Activated naive CD4-positive, alpha-beta T cell treated with anti-CD3 and anti-CD28 coated beads, Interleukin-2, amount 10 ng/mL, durations not matched to agents 7 days and 5 days (primary cell): ENCODE measurements at places on chromosomes 12 and 14.
A peak's percentile ranks its signal among the peaks of the same experiment; 100 is the strongest.

DNA sequence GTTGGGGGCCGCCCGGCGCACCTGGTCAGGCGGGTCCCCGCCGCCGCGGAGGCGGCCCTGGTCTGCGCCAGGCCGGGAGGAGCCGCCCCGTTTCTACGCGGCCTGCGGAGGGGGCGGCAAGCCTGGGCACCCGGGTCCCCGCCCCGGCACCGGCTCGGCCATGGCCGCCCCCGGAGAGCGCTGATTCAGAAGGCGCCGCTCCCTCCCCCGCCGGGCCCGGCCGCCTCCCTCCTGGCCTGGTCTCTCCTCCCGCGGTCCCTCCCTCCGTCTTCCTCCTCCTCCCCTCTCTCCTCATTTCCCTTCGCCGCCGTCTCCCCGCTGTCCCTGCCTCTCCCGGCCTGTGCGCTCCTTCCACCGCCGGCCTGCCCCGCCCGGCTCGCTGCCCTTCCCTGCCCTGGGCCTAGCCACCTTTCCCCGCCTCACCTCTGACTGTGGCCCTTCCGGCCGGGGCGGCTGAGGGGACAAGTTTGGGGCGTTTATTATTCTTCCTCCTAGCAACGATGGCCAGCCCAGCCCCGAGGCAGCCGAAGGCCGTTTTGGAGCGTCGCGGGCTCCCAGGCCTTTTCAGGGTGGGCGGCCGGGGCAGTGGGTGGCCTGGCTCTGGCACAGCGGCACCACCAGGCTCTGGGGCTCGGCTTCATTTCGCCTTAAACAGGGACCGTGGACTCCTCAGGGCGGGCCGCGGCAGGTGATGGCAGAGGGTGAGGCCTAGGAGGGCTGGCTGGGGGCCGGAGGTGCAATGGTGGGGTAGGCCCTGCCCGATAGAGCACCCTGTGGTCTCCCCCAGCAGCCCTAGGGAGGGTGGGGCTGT, 768 bp downstream of the CEP170B start:
- H3K4me1 ChIP-seq, result peaks cover 13% of the 10 kb centered on the region
- H3K36me3 ChIP-seq, result no peaks in the 10 kb centered on the region
- DNase-seq, result peak; percentile 65
- no peak overlapping the region for H3K27ac ChIP-seq
- peaks cover 26% of the 10 kb centered on the region for H3K27me3 ChIP-seq
- peak overlapping the region; percentile 65 for H3K4me3 ChIP-seq

DNA sequence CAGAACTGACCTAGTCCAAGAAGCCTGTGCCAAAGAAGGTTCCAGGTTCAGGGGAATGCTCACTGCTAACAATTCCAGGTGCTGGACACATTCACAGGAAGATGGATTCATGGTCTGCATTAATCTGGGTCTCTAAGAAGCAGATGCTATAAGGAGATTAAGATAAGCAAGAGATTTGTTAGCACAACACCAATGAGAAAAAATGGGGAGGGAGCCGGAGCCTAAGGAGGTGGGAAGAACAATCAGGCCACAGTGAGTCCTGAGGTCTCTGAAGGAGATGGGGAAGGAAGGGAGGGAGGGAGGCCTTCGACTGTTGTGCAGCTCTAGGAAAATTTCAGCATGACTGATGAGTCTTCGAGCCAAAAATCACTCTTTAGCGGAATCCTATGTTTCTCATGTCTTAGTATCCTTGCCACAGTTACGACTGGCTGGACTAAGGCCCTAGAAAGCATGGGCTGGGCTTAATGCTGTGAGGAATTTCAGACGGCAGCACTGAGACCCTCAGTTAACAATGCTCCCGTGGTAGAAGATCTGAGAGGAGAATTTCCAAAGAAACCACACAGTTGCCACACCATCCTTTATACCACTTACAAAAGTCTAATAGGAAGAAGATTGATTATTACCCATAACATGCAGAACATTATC, 31.5 kb upstream of the PTGDR start:
- H3K27me3 ChIP-seq, result peaks cover 36% of the 10 kb centered on the region
- no peak for DNase-seq
- H3K27ac ChIP-seq, result no peak overlapping the region
- no peaks in the 10 kb centered on the region for H3K36me3 ChIP-seq
- no peak overlapping the region for H3K4me3 ChIP-seq

DNA sequence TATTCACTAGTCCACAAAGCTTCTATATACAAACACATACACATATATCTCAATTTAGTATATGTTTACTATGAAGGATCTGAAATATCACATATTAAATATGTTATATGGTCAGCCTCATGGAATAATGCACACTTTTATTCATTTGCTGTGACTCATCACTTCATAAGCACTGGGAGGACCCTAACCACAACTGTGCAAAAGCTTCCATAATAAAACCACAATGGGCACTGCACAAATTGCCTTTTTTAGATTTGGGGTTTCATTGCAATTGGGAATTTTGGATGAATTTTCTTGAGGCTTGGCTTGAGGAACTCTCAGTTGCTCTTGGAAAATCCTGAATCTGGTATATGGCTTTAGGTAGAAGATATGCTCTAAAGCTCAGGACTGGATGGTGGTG, 399.4 kb downstream of the C12orf75 start:
- H3K27ac ChIP-seq, result no peak overlapping the region
- DNase-seq, result no peak
- no peak overlapping the region for H3K4me3 ChIP-seq
- no peaks in the 10 kb centered on the region for H3K27me3 ChIP-seq
- no peaks in the 10 kb centered on the region for H3K36me3 ChIP-seq

DNA sequence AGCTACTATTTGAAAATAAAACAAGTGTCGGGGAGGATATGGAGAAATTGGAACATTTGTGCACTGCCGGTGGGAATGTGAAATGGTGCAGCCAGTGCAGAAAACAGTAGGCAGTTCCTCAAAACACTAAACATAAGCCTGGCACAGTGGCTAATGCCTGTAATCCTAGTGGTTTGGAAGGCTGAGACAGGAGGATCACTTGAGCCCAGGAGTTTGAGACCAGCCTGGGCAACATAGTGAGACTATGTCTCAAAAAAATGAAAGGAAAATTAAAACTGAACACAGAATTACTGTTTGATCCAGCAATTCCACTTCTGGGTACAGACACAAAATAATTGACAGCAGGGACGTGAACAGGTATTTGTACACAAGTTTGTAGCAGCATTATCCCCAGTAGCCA, 12.6 kb downstream of the SIVA1 start:
- no peak overlapping the region for H3K4me3 ChIP-seq
- no peak overlapping the region for H3K27ac ChIP-seq
- no peaks in the 10 kb centered on the region for H3K27me3 ChIP-seq
- DNase-seq, result no peak
- peaks cover 4% of the 10 kb centered on the region for H3K4me1 ChIP-seq
- peaks cover 15% of the 10 kb centered on the region for H3K36me3 ChIP-seq

DNA sequence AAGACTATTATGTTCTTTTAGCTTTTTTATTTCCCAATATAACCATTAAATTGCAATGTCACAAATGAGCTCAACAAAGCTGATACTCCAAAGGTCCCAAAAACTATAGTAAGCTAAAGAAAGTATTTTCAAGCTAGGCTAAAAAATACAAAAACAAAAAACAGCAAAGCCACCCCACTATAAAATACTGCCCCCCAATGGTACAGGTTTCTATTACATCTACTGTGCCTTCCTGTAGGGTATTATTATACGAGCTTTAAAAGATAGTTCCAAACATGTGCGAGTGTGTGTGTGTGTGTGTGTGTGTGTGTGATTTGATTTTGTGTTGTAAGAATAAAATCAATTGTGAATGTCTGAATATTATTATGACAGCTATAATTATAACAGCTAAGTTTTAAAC, 1.1 kb downstream of the IFNG start:
- no peak overlapping the region for H3K4me3 ChIP-seq
- H3K27me3 ChIP-seq, result no peaks in the 10 kb centered on the region
- peaks cover 25% of the 10 kb centered on the region for H3K4me1 ChIP-seq
- no peak overlapping the region for H3K27ac ChIP-seq

DNA sequence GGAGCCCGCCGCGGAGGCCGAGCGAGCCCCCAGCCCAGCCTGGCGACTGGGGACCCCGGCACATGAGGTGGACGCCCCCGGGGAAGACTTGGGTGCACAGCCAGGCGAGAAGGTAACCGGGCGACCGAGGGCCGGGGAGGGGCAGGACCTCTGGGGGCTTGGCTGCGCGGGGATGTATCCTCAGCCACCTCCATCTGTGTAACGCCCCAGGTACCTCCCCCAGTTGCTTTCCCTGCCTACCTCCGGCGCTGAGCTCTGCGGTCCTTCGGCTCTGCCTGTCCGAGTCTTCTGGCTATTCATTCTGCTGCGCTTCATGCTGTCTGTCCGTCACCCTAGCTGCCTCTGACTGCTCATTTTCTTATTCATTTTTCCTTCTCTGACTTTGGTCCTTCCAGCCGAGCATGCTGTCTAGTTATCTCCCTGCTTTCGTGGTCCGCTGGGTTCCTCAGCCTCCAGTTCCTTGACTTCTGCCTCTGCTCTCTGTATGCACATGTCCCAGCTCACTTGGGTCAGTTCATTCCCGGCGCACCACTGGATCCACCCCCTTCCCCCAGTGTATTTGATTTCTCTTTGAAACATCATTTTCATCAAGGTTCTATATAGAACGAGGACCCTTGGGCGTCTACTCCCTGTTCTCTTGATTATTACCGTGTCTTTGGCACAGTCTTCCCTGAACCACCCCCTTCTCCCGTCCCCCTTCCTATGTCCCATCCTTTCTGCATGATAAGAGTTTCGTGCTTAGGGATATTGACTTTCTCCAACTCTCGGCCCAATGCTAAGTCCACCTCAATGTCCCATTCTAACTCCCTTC, 612 bp downstream of the PHC1 start:
- H3K36me3 ChIP-seq, result peaks cover 9% of the 10 kb centered on the region
- no peak overlapping the region for H3K27ac ChIP-seq
- peaks cover 5% of the 10 kb centered on the region for H3K27me3 ChIP-seq
- peak; percentile 77 for DNase-seq

DNA sequence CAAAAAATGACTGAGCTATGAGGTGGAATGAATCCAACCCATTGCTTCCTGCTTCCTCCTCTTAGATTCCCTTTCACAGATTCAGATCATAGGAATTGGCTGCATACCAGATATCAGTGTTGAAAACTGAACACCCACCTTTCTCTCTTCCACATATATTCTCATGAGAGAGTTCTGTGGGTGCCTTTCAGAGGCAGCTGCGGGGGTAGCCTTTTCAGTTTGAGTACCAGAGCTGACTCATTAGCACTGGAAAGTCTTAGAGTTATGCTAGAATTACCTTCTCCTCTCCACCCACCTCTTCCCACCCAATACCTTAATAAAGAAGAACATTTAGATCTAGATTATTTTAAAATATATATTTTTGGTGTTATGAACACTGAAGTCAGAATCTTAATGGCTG, 495.4 kb upstream of the SEL1L start:
- no peaks in the 10 kb centered on the region for H3K4me1 ChIP-seq
- no peak overlapping the region for H3K27ac ChIP-seq
- no peak overlapping the region for H3K4me3 ChIP-seq
- no peaks in the 10 kb centered on the region for H3K27me3 ChIP-seq

GRCh38 chr14:86858031-86858430, 1135.0 kb downstream of the GALC start:
- no peak for DNase-seq
- no peaks in the 10 kb centered on the region for H3K4me1 ChIP-seq
- H3K27ac ChIP-seq, result no peak overlapping the region
- no peak overlapping the region for H3K4me3 ChIP-seq
- H3K27me3 ChIP-seq, result no peaks in the 10 kb centered on the region
- no peaks in the 10 kb centered on the region for H3K36me3 ChIP-seq

- no peak overlapping the region for H3K4me3 ChIP-seq
- peak overlapping the region; percentile 1 for H3K27ac ChIP-seq
These were observed 1.8 kb downstream of the LRIG3 start for GRCh38 chr12:58918469-58918844.

GRCh38 chr12:94139816-94140215, 8.6 kb upstream of the PLXNC1 start:
- no peak for DNase-seq
- peaks cover 23% of the 10 kb centered on the region for H3K27me3 ChIP-seq
- H3K4me3 ChIP-seq, result no peak overlapping the region
- no peaks in the 10 kb centered on the region for H3K36me3 ChIP-seq
- no peak overlapping the region for H3K27ac ChIP-seq

DNA sequence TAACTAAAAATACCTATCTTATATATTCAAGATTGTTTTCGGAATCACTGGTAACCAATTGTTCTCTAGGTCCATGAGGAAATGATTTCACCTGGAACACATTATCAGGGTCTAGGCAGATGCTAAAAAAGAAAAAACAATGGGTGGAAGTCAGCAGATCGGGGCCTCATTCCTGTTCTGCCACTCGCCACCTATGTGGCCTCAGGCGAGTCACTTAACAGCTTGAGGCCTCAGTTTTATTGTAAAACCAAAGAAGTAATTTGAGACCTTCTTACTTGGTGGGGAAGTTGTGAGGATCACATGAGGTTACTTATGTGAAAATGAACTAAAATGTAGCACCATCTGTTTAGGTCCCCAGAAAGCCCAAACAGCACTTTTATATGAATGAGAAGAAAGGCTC, 6.2 kb upstream of the RNASE10 start:
- no peak for DNase-seq
- H3K4me1 ChIP-seq, result peaks cover 18% of the 10 kb centered on the region
- H3K36me3 ChIP-seq, result no peaks in the 10 kb centered on the region
- no peak overlapping the region for H3K4me3 ChIP-seq

GRCh38 chr14:60204843-60205774, 39.9 kb upstream of the DHRS7 start:
- H3K36me3 ChIP-seq, result no peaks in the 10 kb centered on the region
- no peak for DNase-seq
- no peak overlapping the region for H3K27ac ChIP-seq
- peaks cover 16% of the 10 kb centered on the region for H3K27me3 ChIP-seq

DNA sequence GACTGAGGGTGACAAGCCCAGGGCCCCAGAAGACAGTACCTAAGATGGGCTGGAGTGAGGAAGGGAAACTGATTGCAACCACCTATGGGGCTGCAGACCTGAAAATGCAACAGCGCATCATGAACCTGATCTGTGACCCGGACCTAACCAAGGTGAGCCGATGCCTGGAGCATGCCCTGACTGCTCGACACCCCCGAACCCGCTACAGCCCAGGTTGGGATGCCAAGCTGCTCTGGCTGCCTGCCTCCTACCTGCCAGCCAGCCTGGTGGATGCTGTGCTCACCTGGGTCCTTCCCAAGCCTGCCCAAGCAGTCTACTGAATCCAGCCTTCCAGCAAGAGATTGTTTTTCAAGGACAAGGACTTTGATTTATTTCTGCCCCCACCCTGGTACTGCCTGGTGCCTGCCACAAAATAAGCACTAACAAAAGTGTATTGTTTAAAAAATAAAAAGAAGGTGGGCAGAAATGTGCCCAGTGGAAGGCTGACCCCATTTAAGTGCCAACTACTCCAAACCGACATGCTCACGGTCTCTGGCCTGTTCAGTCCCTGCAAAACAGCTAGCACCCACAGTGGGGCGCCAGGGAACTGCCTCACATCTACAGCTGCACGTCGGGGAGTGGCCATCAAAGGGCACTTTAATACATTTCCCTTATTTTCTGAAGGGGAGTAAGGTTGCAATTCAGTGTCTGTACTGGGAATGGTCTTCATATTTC, 4.2 kb downstream of the RDH5 start:
- H3K4me3 ChIP-seq, result no peak overlapping the region
- peaks cover 45% of the 10 kb centered on the region for H3K4me1 ChIP-seq
- peak; percentile 82 for DNase-seq

GRCh38 chr14:49907186-49907585, 14.3 kb downstream of the ARF6 start:
- no peak overlapping the region for H3K4me3 ChIP-seq
- H3K27me3 ChIP-seq, result no peaks in the 10 kb centered on the region
